ENCODE measurements at places on chromosomes 7 and 10.

GRCh38 chr10:3737864-3738263 is 47.1 kb downstream of the KLF6 start:
- DNase-seq, result no peak

DNA sequence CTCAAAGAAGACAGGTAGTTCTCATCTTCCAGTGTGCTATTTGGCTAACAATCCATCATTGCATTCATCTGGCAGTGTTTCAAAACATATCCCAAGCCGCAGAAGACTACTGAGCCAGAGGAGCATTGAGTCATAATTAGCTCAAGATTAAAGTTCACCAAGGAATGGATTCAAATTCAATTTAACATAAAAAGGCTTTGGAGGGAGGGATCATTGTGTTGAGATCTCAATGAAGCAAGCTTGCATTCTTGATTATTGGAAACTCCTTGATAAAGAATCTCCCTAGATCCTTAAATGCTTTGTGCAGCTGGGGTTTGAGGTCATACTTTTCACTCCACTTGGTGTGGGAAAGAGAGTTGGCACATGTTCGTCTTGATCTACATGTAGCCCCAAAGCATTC is 142.8 kb upstream of the SEMA3A start:
- DNase-seq, result no peak

GRCh38 chr10:96578633-96579032 is 8.2 kb downstream of the TM9SF3 start:
- no peak for DNase-seq

DNA sequence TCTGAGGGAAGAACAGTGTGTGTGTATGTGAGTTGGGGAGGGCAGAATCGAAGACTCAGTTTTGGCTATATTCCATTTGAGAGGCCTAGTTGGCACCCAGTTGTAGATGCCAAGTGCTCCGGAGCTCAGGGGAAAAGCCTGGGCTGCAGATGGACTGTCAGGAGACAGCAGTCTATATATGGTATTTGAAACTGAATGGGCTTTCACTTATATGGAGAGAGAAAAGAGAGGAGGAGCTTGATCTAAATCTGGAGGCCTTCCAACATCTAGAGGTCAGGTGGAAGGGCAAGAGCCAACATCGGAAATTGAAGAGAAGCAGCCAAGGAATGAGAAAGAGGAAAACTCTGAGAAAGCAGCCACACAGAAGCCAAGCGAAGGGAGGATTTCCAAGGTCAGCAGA is 350.8 kb upstream of the BMPER start:
- no peak for DNase-seq

- no peak for DNase-seq
Observed at GRCh38 chr7:100582041-100582579, 3.8 kb downstream of the LRCH4 start.

- DNase-seq, result no peak
Observed at GRCh38 chr10:680146-680545, 9.3 kb downstream of the DIP2C start.

DNA sequence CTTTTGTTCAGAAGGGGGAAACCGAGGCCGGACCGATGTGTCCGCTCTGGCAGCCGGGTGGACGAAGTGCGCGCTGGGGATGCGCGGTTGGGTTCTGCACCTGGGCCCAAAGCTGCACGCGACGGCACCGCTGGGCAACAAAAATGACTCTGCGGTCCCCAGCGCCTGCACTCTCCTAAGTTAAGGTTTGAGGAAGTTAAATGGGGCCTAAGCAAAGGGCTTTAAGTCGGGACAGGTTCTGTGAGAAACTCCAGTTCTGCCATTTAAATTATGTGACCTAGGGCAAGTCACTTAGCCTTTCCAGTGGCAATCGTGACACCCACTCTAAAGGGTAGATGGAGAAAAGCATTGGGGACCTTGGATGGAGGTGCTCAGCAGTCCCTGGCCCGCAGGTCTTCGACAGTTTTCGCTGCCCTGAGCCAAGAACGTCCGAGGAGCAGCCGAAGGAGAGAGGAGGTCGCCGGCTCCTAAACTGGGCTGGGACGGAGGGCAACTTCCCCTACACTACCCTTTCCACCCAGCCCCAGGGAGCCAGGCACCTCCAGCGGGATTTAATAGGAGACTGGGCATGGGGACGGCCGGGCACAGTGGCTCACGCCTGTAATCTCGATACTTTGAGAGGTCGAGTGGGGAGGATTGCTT is 534 bp upstream of the ACBD5 start:
- DNase-seq, result no peak

- no peak for DNase-seq
Observed at GRCh38 chr7:21377545-21377944, 50.3 kb upstream of the SP4 start.

GRCh38 chr7:95951531-95951930 is 179.2 kb downstream of the DYNC1I1 start:
- no peak for DNase-seq

GRCh38 chr7:93315896-93316295 is 83.7 kb downstream of the VPS50 start:
- DNase-seq, result no peak

DNA sequence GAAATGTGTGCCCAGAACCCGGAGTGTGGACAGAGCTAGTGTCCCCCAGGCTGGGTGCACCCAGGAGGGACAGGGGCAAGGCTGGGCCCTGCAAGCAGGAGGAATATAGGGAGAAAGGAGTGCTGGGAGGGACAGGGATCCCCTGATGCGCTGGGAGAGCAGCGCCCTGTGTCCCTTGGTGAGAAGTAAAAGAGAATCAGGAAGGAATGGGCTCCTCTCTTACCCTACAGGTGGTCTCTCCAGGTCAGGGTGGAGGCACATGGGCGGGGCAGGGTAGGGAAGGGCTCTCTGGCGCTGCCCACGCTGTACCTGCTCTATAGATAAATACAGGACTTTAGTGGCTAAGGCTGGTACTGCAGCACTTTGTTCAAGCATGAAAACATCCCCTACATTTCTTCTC is 753.8 kb downstream of the GRID1 start:
- DNase-seq, result no peak

GRCh38 chr7:77222819-77223218 is 23.2 kb upstream of the FGL2 start:
- DNase-seq, result no peak

DNA sequence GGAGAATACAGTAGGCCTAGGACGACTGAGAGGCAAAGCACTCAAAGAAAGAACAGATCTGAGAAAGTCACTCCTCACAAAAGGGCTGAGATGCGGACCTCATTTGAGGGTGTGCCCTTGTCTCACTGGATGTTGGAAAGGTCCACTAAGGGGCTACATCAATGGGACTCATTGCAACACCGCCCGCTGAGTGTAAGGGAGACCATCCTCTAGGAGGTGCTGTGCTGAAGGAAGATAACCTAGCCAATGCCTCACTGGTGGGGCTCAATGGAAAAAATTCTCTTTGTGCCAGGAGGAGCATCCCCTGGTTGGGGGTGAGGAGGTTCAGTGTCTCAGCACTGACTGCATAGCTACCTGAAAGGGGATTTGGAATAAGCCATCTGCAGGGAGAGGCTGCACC is 758.7 kb upstream of the CELF2 start:
- DNase-seq, result no peak

- peak; percentile 14 for DNase-seq
Observed at GRCh38 chr7:43954524-43955228, 28.4 kb downstream of the UBE2D4 start.

GRCh38 chr10:23432639-23433038 is 6.2 kb upstream of the OTUD1 start:
- DNase-seq, result no peak

- DNase-seq, result no peak
Observed at GRCh38 chr10:119693262-119693957, 32.4 kb upstream of the INPP5F start.

GRCh38 chr10:90319188-90319914 is 538.5 kb downstream of the HTR7 start:
- no peak for DNase-seq

GRCh38 chr7:1366801-1367405 is 92.4 kb downstream of the MICALL2 start:
- no peak for DNase-seq

GRCh38 chr10:21758239-21758638 is 224.2 kb downstream of the MLLT10 start:
- DNase-seq, result no peak

GRCh38 chr10:27481486-27481885 is 22.6 kb upstream of the RAB18 start:
- DNase-seq, result no peak

DNA sequence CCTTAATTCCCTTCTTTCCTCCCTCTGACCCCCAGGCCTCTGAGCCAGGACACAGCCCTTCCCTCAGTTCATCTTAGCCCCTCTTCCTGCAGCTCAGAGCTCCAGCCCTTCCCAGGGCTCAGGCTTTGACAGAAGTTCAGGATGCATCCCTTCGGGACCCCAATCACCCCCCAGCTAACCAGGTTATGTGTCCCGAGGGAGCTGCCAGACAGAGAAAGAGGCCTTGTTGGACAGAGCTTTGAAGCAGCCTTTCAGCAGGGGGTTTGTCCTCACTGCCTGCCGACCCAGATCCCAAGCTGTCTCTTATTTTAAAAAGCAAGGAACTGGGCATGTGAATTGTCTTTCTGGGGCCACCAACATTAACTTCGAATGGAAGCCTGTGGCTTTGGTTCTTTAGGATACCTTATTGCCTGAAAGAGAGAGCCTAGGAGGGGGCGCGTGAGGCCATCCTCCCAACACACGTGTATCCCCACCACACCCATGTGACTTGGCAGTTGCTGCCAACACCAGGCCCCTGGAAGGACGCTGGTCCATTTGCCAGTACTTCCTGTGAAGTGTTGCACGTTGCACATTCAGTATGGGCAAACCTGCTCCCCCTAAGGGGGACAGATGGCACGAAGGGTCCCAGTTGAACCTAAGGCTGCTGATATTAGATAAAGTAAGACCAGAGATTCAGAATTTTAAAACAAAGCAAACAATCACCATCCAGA is 858 bp downstream of the CCDC136 start:
- DNase-seq, result no peak

DNA sequence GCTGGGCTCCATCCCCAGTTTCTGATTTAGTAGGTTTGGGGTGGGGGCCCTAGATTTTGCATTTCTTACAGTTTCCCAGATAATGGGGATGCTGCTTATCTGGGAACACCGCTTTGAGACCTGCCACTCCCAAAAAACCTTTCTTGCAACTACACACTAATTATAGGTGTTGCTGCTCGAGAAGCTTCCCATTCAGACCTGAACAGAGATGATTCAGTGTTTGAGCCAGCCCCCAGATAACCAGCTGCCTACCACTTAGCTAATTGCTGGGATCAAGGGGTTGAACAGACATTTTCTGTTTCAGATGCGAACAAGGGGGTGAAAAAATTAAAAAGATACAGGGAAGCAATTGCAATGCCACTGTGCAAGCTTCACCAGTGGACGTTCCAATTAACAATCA is 448.5 kb downstream of the KCNMA1 start:
- DNase-seq, result no peak

- no peak for DNase-seq
Observed at GRCh38 chr10:17084258-17084657, 45.4 kb downstream of the CUBN start.

- no peak for DNase-seq
Observed at GRCh38 chr7:75937958-75938786, 23.2 kb downstream of the POR start.

DNA sequence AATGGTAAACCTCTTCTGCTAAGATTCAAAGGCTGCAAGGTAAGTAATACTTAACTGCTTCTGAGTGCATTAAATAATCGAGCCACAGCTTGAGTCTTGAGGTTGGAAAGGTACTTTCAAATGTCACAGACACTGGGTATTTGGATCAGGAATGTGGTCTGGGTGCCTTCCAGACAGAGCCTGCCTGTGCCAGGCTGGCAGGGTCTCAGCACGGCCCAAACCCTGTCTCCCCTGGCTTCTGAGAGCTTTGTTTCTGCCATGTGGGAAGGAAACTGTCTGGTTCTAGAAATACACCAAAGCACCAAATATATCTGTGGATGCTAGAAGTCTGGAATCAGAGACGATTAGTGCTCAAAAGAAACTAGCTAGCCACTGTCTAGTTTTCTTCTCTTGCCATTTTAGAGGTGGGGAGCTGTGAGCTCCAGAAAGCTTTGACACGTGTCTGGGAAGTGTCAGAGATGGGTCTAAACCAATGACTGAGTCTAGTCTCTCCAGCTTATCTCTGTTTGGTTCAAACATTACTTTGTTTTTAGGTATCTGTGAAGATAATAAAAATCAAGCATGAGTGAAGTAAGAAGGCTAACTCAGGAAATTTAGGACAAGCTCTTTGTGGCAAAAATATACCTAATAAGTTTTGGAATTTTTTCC is 162.8 kb downstream of the CYP26A1 start:
- DNase-seq, result no peak

GRCh38 chr10:49369216-49370162 is 26.4 kb downstream of the DRGX start:
- DNase-seq, result no peak

DNA sequence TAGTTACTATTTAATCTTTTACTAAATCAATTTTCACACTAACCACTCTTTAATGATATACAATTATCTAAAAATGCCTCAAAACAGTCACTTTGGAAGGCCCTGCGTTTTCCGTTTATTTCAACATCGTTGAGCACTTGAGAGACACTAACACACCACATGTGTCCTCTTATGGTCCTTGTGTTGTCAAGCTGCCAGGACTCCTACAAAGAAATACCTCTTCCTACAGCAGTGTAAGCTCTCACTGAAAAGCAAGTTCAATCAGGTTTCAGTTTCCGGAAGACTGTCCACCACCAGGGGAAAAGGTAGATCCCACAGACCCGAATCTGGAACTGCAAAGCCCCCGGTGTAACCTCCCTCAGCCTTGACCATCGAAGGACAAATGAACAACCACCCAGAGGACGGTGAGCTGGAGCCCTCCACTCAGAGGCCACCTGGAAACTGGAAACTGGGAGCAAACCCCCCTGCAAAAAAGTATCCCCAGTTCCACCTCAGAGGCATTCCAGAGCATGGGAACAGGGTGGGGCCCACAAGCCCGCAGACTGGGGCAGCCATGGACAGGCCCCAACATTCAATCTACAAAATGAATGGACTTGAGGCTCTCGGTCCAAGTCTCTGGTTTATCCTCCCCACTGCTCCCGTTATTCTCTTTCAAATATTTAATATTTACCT is 37.6 kb downstream of the KCNH2 start:
- no peak for DNase-seq

DNA sequence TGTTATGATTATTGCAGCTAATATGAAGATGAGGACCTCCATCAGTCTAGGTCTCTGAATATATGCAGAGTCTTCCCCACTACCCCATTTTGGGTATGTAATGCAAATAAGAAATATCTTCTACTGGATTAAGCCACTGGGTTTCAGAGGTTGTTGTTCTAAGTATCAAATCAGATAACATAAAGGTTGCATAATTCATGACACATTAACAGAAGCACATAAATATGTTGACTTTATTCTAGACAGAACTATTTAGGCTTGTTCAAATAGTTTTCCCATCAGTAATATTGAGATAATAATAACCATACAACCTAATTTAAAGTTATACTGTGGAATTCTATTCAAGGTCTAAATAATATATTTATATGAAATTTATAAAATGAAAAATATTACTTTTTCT is 157.1 kb downstream of the ETV1 start:
- no peak for DNase-seq

DNA sequence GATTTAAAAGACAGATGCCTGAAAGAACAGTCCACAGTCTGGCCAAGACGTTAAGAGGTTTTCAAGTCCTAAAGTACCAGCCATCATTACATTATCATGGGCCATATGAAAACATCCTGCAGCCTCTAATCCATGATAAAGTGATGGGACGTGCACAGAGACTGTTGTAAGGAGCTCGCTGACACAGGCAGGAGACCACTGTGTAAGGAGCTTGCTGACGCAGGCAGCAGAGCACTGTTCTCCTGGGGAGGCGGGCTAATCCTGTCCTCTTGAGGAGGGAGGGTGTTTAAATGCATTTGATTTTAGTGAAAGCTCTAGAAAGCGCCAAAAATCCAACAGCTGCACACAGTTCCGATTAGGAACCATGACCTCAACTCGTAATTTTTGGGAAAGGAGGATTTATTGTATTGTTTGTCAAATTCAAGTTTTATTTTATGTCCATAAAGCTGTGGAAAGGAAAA is 16.9 kb downstream of the SVIL start:
- peak; percentile 57 for DNase-seq

Data from renal pelvis (tissue), 12 donors.